Nucleus accumbens (tissue), 56 donors: ENCODE measurements at places on chromosomes 6 and 20.

- DNase-seq: no peak
These were observed 31.6 kb downstream of the CNR1 start for GRCh38 chr6:88134575-88134974.

DNA sequence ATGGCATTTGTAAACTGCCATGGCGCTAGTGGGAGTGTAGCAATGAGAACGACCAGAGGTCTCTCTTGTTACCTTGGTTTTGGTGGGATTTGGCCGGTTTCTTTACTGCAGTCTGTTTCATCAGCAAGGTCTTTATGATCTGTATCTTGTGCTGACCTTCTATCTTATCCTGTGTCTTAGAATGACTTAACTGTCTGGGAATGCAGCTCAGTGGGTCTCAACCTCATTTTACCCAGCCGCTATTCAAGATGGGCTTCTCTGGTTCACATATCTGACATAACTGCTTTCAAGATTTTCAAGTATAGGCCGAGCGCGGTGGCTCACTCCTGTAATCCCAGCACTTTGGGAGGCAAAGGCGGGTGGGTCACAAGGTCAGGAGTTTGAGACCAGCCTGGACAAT, 1.9 kb upstream of the SFT2D1 start:
- no peak for DNase-seq

DNA sequence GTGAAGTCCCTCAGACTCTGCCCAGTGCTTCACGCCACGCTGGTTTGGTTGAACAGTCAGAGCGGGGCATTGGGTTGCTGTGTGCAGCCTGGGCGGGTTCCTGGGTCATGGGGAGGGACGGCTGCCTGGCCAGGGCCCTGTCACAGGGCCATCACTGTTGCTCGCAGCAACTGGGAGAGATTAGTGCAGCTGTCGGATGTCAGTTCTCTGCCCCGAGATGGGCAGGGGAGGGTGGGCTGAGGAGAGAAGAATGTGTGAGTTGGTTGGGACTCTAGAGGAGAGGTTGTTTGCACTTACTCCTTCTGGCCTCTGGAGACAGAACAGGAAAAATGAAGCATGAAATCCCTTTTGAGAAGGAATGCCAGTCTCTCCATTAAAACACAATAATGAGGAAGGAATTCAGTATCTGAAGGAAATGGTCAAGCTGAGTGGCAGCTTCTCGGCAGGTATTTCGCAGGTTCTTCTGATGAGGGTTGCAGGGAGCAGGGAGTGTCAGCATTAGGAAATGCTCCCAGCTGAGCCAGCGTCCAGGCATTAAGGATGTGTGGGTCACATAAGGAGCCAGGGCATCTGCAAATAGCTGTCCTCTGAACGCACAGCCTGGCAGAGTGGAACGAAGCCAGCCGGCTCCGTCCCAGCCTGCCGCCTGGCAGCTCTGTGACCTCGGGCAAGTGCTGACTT, 95.9 kb downstream of the SSR1 start:
- DNase-seq: no peak

DNA sequence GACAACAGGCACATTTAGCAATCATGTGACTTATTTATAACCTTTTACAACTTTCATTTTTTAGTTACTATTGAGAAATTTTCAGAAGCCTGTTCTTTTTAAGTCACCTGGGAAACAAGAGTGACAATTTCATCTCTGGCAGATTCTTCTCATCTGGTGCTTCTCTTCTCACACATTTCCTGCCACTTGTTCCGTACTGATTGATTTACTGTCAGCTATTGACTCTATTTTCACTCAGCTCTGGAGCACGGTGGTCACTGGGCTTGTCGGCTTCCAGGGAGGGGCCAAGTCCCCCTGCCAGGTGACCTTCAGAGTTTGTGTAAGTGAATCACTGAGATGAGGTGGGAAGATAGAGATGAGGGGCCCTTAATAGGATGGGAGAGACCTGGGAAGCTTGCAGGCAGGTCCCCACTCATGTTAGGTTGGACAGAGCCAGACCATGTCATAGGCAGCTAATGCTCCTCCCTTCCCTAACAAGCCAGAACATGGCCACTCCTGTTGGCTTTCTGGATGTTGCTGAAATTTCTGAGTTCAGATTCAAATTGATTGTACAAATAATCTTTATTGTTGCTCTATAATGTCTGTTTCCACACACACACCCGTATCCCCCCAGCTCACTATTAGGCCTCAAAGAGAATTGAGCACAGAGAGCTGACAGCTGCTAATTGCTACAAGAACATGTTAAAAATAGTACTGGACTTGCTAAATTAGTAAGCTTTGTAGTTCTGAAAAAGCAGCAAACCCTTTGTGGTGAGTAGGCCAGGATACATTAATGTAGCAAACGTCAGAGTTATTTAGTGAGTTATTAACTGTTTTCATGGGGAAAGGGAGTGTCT, 13.3 kb downstream of the DUSP22 start:
- no peak for DNase-seq

- no peak for DNase-seq
These were observed 112.0 kb downstream of the BACH2 start for GRCh38 chr6:90184334-90185298.

GRCh38 chr20:46701986-46702385, 7.5 kb upstream of the SLC2A10 start:
- DNase-seq: no peak

DNA sequence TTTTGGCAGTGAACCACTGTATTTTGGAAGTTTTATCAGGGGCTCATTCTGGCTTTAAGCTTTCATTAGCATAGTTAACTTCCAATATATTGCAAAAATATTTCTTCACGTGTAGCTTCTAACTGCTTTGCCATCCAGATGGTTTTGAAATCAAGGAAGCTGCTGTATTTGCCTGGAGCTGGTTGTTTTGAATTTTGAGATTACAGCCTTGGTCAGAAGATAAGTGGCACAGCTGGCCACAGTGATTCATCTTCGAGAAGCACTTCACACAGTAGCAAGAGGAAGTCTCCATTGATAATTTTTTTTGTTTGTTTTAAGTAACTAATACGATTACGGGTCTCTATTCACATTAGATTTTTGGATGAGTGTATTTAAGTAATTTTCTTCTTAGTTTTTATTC, 3.8 kb downstream of the APCDD1L start:
- DNase-seq: no peak

DNA sequence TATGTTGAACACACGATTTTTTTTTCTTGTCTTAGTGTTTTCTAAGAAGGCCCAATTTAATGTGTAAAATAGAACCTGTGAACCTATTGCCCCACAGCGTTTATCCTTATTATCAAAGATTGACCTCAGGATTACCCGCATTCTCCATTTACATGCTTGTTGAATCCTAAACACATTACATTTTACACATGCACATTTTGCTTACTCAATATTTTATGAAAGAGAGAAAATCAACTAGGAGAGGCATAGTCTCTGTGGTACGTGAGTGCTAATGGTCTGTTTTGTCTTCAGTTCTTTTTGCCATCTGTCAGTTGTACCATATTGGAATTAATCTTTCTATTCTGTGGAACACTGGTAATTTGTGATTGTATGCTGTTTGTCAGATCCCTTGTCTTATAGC, 80.1 kb upstream of the SMIM8 start:
- DNase-seq: no peak

GRCh38 chr20:41169791-41170351, 32.5 kb downstream of the PLCG1 start:
- DNase-seq: no peak

- no peak for DNase-seq
These were observed 175.6 kb downstream of the BMP7 start for GRCh38 chr20:57090590-57091560.

DNA sequence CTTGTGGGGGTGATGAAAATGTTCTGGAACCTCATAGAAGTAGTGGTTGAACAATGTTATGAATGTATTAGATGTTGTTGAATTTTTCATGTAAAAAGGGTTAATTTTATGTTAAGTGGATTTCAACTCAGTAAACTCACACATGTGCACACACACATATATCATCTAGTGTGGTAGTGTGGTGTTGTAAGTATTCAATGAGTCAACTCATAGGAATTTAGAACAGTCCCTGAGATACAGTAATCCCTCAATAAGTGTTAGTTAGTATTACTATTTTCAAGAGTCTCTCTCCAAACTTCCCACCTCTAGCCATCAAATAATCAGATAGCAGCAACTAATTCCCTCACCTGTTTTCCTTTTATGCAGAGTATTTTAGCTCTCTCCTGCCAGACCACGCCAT, 563.1 kb upstream of the JARID2 start:
- DNase-seq: no peak

- DNase-seq: no peak
These were observed 13.4 kb upstream of the HSF2 start for GRCh38 chr6:122385857-122386612.

GRCh38 chr6:157017861-157018260, 240.7 kb downstream of the ARID1B start:
- DNase-seq: no peak

DNA sequence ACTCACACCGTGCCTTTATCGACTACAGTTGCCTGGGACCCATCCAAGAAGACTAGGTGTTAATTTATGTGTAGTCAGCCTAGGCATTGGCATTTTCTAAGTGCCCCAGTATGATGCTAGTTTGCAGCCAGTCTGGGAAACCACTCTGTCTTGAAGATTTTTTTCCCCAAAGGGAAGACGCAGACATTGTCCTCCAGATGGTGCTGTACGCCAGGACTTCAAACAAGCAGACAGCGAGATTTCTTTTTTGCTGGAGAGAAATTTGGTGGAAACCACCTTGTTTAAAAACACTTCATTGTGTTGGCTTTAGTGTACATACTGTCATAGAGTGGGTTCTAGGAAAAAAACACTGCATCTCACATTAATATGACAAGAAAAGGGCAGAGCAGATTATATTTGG, 30.0 kb downstream of the ALDH5A1 start:
- no peak for DNase-seq

GRCh38 chr20:57814529-57814928, 104.7 kb upstream of the PMEPA1 start:
- DNase-seq: no peak

DNA sequence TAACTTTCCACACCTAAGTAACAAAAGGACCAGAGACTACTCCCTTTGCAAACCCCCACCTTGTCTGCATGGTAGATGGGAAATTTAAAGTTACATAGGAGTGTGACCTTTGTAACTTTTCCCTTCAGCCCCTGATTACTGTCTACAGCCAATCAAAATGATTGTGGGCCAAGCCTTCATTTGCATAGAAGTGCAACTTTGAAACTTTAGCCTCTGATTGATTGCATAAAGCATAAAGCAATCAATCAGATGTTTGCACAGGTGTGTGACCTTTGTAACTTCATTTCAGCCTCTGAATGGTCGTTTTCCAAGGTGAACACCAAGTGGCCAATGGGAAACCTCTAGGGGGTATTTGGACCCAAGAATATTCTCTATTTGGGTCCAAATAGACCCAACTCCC, 46.1 kb downstream of the PRKN start:
- no peak for DNase-seq

DNA sequence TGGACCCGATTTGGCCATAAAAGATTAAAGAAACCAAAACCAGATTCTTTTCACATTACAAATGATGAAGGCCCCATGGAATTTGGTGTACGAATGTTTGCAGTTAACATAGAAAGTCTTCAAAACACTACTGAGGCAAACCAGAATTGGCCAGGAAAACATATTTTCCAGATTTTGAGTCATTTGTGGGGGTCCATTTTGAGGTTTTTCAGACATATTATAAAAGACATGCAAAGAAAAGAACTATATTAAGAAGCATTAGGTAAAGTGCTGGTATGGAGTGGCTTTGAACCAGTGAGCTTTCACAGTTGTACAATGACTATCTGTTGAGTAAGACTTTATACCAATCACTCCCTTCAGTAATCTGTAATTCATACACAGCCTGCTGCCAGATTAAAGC, 168.9 kb upstream of the COL21A1 start:
- no peak for DNase-seq

GRCh38 chr20:3194617-3195280, 9.7 kb downstream of the DDRGK1 start:
- no peak for DNase-seq

DNA sequence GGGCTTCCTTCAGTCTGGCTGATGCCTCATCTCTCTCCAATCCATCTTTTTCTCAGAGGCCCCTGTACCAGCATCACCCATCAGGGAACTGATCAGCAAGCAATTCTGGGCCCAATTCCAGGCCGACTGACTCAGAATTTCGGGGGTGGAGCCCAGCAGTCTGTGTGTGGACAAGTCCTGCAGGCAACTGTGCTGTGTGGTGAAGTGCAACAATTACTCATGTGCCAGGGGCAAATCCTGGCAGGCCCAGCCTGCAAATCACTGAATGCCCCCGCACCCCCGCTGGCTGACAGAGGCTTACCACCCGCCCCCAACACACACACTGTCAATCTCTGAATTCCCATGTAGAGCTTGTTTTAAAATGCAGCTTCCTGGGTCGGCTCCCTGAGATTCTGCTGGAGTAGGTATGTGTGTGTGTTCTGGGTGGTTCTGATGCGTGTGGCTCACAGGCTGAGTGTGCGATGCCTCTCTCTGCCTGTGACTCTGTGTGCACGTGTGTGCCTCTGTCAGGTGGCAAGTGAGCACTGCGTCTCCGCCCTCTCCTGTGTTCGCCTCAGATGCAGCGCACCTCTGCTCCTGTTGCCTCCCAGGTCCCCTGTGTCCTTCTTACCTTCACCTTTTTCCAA, 45.4 kb downstream of the SSR1 start:
- peak; percentile 66 for DNase-seq

GRCh38 chr20:8860011-8860495, 208.8 kb upstream of the PLCB4 start:
- DNase-seq: no peak

DNA sequence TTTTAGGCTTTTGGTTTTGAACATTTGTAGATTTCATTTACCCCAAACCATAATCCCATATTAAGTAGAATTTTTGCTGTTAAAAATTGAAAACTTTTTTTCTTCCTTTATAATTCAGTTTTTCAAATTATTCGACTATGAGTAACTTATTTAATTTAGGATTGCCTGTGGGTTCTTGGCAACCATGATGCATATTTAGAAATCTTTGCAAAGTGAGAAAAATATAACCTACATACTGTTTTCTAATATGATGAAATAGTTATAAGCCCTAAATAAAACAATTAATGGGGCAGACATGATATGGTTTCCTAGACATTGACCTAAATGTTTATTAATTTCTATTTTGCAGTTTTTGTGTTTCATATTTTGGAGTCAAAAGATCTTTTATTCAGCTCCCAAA, 23.6 kb downstream of the NEDD9 start:
- no peak for DNase-seq

GRCh38 chr6:97765461-97765860, 482.4 kb upstream of the MMS22L start:
- no peak for DNase-seq

DNA sequence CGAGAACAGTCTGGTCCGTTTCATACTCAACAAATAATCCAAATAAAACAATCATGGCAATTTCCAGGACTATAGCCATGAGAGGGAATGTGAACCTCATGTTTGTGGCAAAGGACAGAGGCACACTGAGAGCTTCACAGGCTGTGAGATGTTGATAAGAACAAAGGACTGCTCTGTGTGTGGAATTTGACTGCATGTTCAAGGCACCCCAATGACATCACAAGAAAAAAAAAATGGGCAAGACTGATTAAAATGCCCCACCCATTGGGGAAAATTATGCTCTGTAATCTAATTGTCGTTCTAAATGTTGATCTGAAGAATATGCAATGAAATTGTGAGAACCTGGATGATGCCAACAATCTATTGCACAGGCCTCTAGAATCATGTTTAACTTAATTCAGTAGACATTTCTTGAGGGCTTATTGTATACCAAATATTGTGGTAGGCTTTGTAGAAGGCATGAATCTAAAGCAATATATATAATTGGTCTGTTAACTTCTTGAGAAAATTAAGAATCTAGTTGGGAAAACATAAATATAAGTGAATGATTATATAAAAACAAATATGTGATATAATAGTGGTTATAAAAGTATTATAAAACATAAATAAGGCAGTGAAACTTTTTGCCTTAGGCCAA, at the start of gene RHAG:
RHAG (minus strand) TSS at position 127 of the 637 bp plus-strand sequence; CDS start at position 100, 27 bp downstream.
- no peak for DNase-seq
